AG10803 (cell line): ENCODE measurements at places on chromosomes 16 and 17.

GRCh38 chr17:78745407-78746088 is 36.5 kb downstream of the CYTH1 start:
- peak; percentile 50 for DNase-seq

DNA sequence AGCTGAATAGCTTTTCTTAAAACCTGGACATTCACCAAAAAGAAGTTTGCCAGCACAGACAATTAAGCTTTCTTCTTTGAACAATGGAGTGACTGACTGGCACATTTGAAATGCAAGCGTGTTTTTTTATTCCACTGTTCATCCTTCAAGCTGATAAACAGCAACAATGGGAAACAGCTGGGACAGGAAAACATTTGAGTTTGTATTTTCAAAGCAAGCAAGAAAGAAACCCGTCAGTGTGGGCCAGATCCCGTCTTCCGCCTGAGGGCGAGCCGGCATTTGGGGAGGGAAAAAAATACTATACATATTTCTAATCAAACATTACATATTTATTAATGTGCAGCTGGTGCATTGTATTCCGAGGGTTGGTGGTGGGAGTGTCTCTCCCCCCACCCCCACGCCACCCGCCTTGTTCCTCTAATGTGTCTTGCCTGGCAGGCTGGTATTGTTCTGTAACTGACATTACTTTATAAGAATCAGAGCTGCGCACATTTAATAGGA is 94.3 kb downstream of the CYLD start:
- no peak for DNase-seq

DNA sequence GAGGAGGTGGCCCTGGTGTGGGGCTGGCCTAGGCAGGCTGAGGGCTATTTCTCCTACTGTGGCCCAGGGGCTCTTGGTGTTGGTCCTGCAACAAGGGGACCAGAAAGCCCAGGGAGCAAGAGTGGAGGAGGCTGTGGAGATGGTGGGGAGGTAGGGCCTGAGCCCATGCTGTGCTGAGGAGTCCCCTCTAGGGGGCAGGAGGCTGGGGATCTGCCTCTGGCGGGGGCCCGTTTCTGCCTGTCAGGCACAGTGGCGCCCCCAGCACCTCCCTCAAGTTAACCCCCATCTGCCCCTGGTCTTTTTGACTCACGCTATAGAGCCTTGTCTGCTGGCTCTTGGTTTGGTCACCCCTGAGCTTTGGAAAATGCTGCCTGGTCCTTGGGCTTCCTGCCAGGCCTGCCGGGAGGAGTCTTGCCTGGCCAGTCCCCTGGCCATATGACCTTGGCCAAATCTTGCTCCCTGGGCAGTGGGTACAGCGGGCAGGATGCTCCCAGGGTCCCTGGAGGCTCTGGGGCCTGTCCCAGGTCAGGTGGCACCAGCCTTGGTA is 5.9 kb downstream of the BAIAP2 start:
- DNase-seq = no peak

GRCh38 chr17:48484850-48485249 is 46.0 kb downstream of the HOXB1 start:
- peak; percentile 69 for DNase-seq

DNA sequence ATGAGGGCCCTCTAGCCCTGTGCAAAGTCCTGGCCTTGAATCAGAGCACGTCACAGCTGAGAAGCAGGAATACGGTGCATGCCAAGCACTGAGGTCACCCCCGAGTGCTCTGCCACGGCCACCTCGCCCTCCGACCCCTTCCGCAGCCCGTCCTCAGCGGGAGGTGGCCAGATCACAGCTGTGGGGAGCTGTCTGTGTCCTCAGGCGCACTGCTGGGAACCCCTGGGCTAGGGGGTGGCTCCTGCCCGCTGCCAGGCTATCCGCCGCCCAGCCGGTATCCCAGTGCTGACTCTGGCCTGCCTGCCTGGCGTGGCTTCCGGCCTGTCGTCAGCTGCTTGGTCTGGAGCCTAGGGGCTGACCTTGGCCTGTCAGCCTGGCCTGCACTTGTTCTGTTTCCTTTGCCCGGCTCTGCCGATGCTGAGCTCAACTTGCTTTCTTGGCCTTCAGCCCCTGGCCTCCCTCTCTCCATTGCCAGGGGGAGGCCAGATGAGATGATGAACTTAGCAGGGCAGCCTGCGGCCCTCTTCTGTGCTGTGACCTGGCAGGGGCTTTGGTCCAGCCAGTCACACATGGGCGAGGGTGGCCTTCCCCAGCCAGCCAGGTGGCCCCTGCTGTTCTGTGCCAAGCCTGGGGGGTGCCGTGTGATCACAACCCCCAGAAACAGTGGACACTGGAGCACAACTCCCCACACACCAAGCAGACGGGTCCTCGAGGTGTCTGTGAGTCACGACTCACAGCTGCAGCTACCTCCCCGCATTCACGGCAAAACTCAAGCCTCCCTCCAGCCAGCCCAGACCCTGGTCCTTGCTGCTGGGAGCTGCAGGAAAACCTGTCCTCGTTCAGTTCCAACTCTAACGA is 77.3 kb downstream of the ZDHHC7 start:
- DNase-seq = peak; percentile 56

GRCh38 chr17:3827124-3827773 is 18.8 kb downstream of the NCBP3 start:
- DNase-seq = peak; percentile 67

GRCh38 chr17:1584167-1584566 is 21.6 kb upstream of the PITPNA start:
- no peak for DNase-seq

DNA sequence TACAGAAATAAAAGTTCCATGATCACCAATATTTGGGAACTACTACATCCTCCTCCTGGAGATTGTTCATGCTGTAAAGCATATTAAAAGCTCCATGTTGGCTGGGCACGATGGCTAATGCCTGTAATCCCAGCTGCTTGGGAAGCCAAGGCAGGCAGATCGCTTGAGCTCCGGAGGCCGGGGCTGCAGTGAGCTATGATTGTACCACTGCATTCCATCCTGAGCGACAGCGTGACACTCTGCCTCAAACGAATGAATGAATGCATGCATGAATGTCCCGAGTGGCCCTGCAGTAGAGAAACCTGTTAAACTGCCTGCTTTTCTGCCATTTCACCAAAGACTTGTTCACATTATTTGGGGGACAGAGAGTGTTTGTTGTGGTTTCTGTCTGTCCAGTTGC is 15.0 kb downstream of the CNEP1R1 start:
- no peak for DNase-seq

GRCh38 chr16:10564591-10564990 is 15.8 kb downstream of the EMP2 start:
- DNase-seq = no peak

- DNase-seq = no peak
These were observed 25.8 kb downstream of the SOX8 start for GRCh38 chr16:1007284-1007850.

DNA sequence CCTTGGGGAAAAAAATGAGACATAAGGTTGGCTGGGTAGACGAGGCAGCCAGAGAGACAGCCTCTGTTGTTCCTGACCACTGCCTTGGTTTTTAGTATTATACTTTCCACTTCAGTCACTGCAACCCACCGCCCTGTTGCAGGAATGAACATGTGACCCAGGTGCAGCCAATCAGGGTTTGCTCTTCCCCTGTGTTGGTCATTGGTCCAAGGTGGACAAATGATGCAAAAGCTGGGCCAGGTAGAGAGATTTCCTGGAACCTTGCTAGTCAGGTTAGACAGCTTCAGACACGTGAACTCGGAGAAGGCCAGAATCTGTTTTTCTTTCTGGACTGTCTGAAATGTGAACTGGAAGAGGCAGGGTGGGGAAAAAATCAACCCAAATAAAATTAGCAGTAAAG is 452.4 kb upstream of the RBFOX1 start:
- DNase-seq = no peak

GRCh38 chr17:63578027-63578768 is 22.5 kb upstream of the TACO1 start:
- no peak for DNase-seq

DNA sequence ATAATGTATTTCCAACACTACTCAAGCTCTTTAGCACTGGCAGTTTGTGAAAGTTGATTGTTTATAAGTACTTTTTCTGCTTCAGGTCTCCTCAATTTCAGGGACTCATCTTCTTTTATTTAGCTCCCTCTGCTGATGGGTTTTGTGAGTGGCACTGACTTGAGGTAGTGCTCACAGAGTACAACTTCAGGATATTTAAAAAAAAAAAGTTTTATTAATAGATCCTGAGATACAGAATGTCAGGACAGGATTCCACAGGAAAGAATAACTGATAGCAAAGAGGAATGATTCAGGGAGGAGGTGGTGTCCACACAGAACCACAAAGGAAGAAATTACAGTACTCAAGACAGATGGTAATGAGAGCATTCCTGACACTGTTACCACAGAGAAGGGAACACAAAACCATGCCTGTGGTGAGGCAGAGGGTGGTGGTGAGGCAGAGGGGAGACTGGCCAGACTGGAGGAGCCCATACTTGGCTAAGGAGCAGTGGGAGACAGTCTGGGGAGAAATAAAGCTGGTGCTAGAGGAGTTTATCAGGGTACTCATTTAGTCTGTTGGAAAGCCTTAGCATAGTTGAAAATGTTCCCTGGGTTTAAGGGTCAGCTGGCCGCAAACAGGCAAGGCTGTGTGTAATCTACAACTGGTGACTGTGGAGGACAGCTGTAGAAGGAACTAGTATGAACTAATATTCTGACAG is 63.7 kb downstream of the SPAG9 start:
- DNase-seq = peak; percentile 97

GRCh38 chr17:71380535-71380934 is 740.3 kb upstream of the SOX9 start:
- no peak for DNase-seq

GRCh38 chr16:11405331-11406176 is 60.3 kb downstream of the RMI2 start:
- no peak for DNase-seq

- DNase-seq = no peak
These were observed 1.3 kb downstream of the NLRC5 start for GRCh38 chr16:56990407-56991286.

GRCh38 chr17:51121620-51122472 is 1.2 kb upstream of the SPAG9 start:
- peak; percentile 95 for DNase-seq

GRCh38 chr17:73785496-73785895 is 141.3 kb upstream of the SDK2 start:
- DNase-seq = no peak

DNA sequence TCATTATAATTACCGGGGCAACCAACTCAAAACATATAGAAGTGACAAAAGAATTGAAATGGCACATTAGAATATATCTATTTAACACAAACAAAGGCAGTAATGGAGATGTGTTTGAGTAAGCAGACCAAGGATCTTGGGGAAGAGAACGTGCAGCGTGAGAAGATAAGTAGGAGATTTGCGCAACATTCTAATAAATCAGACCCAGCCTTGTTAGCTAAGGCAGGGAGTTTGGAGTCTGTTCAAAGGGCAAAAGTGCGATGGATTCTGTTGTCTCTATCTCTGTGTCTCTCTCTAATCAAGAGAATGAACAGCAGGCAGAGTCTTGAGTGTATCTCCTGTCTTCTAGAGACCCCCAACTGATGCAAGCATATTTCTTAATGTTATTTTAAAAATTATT is 55.0 kb upstream of the FA2H start:
- no peak for DNase-seq

GRCh38 chr17:46264456-46265198 is 30.3 kb upstream of the LRRC37A start:
- peak; percentile 95 for DNase-seq

GRCh38 chr17:67400193-67400592 is 23.1 kb downstream of the PITPNC1 start:
- no peak for DNase-seq
